ENCODE measurements at places on chromosomes 11 and 22. TPM values are rescaled to one million over a fixed set of nuclear protein-coding genes. Genes with fewer than 3 reads are reported as not detected.

Gene SLC22A25
- 33.5 TPM for total RNA-seq

Gene OR4C46
- total RNA-seq = not detected

Gene P4HA3
- 0.23 TPM for total RNA-seq

GRCh38 chr11:26715133-26715532, 6.7 kb downstream of the SLC5A12 start:
- no peak for DNase-seq

GRCh38 chr11:134664447-134665187, 252.6 kb upstream of the B3GAT1 start:
- DNase-seq = no peak

- no peak for DNase-seq
Measured at GRCh38 chr22:33248948-33249347, 190.8 kb upstream of the SYN3 start.

GRCh38 chr11:27582621-27583020, 76.1 kb upstream of the LIN7C start:
- DNase-seq = no peak

DNA sequence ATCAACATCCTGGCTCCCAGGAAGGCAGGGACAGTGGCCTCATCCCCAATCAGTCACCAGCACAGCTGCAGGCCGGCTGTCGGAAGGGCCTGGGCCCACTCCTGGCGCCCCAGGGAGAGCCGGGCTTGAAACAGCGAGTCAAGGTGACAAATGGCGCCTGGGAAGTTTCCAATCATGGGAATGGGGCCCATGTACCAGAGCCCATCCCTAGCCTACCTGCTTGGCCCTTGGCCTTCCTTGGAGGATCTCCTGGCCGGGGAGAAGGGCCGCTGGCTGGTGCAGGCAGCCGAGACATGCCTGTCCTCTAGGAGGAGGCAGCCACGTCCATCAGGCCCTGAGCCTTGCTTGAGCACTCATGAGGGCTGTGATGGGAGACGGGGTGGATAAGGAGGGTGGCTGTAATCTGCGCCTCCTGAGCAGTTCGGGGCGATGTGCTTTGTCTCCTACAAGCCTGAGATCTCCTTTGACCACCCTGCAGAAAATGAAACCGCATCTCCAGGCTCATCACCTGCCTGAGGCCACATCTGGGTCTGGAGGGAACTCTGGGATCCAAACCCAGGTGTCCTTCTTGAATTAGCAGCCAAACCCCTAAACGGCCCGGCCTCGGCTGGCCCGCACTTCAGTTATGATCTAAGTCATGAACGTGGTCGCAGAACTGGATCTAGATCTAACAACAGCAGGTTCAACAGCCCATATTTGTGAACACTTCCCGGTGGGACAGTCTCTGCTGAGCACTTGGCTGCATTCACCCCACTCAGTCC, 862.0 kb downstream of the TBC1D22A start:
- peak; percentile 39 for DNase-seq

GRCh38 chr11:34303028-34303570, 54.7 kb downstream of the ABTB2 start:
- DNase-seq = no peak

Gene C22orf23
- total RNA-seq = 0.25 TPM

GRCh38 chr22:48138427-48138826, 1376.0 kb downstream of the TBC1D22A start:
- DNase-seq = no peak

- no peak for DNase-seq
Measured at GRCh38 chr11:2534957-2535672, 90.3 kb downstream of the KCNQ1 start.

DNA sequence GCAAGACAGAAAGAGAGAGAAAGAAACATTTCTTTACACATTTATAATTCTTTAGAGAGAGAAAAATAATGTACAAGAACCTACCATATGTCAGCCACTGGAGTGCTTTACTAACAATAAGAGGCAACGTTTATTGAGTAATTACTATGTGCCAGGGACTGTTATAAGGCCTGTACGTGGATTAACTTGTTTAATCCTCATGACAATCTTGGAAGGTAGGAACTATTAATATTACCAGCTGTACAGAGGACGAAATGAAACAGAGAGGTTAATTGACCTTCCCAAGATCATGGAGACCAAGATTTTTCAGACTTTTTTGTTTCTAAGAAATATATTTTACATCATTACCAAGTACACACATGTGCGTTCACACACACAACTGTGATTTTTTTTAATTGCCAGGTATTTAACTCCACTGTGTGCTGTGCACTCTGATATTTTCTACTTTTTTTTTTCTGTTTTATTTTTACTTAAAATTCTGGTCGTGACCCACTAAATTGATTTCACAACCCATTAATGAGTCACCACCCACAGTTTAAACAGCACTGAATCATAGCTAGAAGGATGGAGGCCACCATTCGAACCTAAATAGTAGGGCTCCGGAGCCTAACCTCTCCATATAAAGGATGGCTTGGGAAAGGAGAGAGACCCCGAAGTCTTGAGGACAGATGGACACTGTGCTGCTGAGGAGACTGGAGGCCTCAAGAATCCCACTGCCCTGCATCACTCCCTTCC, 21.4 kb downstream of the CREB3L1 start:
- DNase-seq = no peak

DNA sequence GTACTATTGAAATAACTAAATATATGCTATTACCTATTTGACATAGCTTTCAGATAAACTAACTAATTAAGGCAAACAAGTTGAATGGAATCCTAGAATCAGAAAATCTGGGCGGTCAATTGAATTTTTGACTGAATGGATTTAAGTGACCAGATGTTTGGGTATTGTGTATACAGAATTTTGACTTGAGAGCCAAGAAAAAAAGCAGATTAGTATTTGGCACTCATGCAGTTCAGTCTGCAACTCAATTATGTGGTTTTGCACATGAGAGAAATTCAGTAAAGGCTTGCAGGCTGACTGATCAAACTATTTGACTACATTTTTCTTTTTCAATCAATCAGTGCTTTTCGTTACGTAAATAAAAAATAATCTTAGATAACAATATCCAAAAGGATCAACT, 254.8 kb downstream of the GUCY1A2 start:
- DNase-seq = no peak

- no peak for DNase-seq
Measured at GRCh38 chr22:19579880-19580279, 55.7 kb upstream of the CLDN5 start.

Data from left lobe of liver (tissue), 2 donors.